ENCODE measurements at places on chromosomes 4 and X.

GRCh38 chr4:92618968-92619367 is 315.2 kb downstream of the GRID2 start:
- no peak for DNase-seq
- H3K27ac ChIP-seq: no peak overlapping the region
- H3K4me3 ChIP-seq: no peak overlapping the region
- no peaks in the 10 kb centered on the region for H3K4me1 ChIP-seq

DNA sequence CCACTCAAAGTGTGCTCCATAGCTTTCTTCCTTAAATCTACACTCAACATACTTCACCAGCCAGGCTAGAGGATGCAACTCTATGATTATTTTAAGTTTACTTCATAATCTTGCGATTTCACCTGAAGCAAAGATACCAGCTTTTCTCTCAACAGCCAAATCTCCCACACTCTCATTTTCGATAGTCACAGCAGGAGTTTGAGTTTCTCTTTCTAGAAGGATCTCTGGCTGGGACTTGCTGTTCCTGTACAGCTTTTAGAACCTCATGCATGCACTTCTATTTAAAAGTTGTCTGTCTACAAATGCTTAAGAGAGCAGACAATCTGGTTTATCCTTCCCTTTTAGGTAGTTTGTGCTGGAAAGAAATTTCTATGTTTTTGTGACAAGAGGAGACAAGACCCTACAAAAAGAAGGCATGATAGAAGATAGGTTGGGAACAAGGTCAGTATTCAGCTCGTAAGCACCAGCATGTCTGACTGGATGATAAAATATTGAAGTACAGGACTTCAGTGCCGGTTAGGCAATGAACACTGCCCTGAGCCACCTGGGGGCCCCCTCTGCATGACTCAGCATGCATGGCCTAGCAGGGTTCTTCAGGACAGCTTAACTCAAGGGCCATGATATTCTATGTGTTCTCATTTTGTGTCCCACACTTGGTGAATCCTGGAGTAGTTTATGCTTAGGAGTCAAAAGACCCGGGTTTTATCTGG is 65.6 kb downstream of the ATXN3L start:
- H3K4me1 ChIP-seq: no peaks in the 10 kb centered on the region
- peaks cover 8% of the 10 kb centered on the region for H3K27me3 ChIP-seq
- peak overlapping the region; percentile 60 for H3K27ac ChIP-seq
- no peaks in the 10 kb centered on the region for H3K36me3 ChIP-seq

DNA sequence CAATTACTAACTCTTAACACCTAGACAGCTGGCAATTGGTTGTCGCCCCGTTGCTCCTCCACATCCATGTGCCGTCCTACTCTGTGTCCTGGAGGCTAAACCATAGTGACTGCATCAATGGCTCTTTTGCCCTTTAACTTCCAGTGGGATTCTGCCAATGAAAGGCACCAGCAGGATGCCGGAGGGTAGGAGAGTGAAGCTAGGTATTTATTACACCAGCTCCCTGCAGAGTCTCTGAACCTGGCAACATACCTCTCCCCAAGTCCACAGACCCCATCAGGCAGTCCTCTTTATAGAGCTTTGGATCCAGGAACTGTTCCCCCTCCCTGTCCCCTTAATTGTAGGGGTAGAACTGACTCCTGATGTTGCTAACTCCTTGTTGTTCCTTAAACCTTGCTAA is 426.8 kb downstream of the HNRNPD start:
- peaks cover 6% of the 10 kb centered on the region for H3K27me3 ChIP-seq
- H3K4me3 ChIP-seq: no peak overlapping the region
- no peaks in the 10 kb centered on the region for H3K4me1 ChIP-seq
- H3K27ac ChIP-seq: no peak overlapping the region
- no peaks in the 10 kb centered on the region for H3K36me3 ChIP-seq

DNA sequence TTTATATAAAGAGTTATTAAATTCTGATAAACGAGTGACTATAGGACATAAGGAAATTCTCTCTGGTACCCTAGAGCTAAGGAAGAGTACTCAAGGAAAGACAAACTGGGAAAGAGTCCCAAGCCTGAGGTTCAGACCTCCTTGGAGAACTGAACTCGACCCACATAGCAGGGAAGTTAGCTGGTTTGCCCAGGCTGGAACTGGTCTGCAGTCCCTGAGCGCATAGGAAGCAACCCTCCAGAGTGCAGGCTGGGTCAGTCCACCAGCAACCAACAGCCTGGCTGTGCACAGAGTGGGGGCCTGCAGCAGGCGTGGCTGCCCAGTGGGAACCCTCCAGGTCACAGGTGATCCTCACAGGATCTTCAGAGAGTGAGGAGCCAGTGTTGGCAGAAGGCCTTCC is 114.1 kb downstream of the SOWAHB start:
- no peaks in the 10 kb centered on the region for H3K36me3 ChIP-seq
- no peak overlapping the region for H3K27ac ChIP-seq
- no peaks in the 10 kb centered on the region for H3K27me3 ChIP-seq
- H3K4me1 ChIP-seq: no peaks in the 10 kb centered on the region
- H3K4me3 ChIP-seq: no peak overlapping the region
- DNase-seq: no peak
